CD4-positive, alpha-beta T cell treated with Interleukin-6 at 100 ng/mL for 8 hours (primary cell): ENCODE measurements at places on chromosomes 5 and 9.

- no peak for DNase-seq
Observed at GRCh38 chr9:137408651-137409405, 14.1 kb downstream of the EXD3 start.

DNA sequence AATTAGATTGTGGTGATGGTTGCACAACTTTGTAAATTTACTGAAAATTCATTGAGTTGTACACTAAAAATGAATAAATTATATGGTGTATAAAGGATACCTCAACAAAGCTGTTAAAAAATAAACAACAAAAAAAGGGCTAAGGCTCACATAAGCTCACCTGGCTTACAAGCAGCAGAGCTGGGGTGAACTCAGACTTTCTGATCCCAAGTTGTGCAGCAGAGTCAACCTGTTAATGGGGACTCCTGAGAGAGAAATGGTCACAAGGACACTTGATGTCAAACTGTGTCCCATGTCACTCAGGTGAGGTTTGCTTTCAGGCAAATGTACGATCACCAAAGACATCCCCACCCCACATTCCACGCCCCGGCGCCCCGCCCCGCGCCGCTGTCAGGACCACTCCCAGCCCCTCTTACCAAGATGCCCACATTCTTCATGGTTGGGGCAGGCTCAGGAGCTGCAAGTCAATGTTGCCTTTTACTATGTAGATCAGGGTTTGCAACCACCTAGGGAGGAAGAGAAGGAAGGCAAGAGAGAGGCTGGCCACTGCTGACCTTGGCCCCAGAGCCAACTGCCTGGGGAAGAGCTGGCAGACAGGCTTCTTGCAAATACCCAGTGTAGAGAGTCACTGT is 22.4 kb upstream of the SLC36A1 start:
- no peak for DNase-seq

DNA sequence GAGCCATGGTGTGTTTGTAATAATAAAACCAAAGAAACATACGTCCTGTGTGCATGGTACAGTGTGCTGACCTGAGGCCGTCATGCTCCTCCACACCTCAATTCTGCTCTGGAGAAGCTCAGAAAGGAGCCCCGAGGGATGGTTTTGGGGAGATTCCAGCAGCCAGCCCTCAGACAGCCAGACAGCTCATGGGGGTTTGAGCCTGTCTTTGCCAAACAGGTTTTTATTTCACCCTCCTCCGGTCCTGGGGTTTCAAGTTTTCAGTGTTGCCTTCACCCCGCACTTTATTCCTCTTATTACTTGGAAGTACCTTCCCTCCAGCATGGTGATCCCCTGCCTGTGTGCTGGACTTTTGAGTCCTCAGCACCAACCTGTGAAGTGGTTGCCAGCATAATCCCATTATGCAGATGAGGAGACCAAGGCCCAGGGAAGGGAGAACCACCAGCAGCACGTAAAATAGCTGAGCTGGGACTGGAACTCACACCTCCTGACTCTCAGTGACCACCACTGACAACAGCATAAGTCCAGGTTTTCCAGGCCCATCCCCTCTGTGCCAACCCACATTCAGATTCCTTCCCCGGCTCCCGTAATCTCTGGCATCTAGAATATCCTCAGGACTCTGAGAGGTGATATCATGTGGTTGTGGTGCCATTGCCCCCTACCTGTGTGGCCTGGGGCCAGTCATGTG is 35.1 kb downstream of the TGFBI start:
- no peak for DNase-seq

DNA sequence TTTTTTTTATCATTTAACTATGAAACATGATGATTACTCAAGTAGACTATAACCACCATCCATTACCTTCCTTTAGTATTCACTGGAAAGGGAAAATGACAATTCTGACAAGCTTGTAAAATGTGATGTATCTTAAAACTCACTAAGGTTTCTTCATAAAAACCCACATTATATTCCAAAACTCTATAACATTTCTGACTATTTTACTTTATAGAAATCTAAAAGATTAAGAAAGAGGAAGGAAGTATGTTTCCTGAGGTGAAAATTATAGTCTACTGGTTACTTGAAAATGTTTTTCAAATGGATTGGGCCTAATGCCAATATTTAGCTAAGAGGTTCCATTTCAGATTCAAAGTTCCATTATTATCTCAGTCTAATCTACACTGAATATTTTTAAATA is 1982.2 kb upstream of the C9orf72 start:
- no peak for DNase-seq

DNA sequence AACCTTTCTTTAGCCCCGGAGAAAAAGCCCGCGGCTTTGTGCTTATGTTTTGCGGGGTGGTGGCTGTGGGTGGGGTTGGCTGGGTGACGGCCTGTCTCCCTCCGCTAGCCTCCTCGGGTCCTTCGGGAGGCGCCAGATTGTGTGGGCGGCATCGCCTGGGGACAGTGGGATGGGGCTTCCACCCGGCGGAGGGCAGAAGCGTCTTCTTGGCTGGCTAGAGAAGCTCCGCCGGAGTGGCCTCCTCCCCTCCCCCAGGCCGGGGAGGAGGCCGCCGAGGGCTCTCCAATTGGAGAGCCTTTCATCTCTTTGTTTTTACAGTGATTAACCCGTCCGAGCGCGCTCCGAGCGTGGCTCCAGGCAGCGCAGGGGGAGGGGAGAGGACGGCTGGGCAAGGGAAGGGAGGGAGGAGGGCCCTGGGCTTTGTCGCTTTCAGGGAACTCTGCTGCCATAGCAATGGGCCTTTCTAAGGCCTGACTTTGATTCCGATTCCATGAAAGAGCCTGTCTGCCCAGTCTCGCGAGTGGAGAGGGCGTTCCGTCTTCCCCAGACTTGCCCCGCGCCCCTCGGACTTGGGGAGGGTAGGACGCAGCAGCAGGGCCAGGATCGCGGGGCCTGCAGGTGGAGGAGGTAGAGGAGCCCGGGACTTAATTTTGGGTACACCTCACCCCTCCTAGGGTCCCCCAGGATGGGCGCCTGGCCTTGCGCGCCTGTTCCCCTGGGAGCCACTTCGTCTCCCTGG is 36.7 kb upstream of the TIFAB start:
- DNase-seq = no peak

DNA sequence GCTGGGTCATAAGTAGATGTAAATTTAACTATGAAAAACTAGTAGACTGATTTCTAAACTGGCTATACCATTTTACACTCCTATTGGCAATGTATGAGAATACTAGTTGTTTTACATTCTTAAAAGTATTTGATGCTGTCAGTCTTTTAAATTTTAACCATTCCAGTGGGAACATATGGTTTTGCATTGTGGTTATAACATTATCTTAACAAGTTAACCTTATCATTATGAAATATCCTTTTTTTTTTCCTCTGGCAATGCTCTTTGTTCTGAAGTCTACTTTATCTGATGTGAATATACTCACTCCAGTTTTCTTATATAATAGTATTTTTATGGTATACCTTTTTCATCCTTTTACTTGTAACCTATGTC is 548.9 kb upstream of the CLINT1 start:
- no peak for DNase-seq

- peak; percentile 2 for DNase-seq
Observed at GRCh38 chr5:156835905-156836304, 14.2 kb upstream of the PPP1R2B start.

DNA sequence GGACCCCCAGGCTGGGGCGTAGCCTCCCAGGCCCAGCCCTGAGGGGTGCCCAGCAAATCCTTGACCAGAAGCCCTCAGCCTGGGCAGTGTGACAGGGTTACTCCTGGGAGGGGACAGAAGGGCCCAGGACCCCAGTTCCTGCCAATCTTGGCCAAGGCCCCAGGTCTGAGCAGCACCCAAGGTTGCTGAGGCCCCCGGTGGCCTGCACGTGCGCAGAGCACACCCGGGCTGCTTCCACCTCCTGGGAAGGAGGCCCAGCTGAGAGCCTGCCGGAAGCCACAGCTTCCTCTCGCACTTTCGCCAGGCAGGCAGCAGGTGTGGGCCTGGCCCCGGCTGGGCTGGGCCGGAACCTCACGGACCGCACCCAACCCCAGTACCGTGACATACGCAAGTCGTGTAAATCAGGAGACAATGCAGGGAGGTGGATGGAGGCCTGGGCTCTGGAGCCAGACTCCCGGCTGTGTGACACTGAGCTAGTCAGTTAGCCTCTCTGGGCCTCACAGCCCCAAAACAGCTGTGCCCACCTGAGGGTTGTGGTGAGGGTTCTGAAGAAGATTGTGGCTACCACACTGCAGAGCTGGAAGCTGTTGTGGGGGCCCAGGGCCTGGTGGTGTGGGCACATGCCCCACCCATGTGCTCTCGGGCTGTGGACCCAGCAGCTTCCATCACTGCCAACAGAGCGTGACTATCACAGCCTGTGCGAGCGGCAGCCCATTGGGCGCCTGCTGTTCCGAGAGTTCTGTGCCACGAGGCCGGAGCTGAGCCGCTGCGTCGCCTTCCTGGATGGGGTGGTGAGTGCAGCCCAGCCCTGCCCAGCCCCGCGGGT is 5.1 kb downstream of the GRK6 start:
- peak; percentile 79 for DNase-seq

- peak; percentile 2 for DNase-seq
Observed at GRCh38 chr5:67416133-67416937, 219.7 kb upstream of the CD180 start.

DNA sequence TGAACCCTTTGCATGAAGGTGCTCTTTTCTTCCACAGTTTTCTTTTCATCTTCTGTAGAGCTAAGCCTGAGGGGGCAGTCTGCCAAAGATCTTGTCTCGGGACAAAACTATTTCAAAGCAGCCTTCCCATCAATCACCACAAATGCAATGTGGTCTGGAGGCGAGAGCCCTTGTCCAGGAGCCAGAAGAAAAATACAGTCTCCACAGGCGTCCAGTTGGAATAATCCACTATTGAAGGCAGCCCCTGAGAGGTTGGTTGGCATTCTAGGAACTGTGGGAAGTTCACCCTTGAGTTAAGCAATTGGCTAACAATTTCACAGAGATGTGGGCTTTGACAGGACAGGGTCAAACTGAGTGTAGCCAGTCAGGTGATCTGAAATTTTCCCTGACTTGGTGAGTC is 72.0 kb downstream of the SEMA6A start:
- no peak for DNase-seq

GRCh38 chr5:157506981-157507780 is 47.2 kb downstream of the NIPAL4 start:
- no peak for DNase-seq

DNA sequence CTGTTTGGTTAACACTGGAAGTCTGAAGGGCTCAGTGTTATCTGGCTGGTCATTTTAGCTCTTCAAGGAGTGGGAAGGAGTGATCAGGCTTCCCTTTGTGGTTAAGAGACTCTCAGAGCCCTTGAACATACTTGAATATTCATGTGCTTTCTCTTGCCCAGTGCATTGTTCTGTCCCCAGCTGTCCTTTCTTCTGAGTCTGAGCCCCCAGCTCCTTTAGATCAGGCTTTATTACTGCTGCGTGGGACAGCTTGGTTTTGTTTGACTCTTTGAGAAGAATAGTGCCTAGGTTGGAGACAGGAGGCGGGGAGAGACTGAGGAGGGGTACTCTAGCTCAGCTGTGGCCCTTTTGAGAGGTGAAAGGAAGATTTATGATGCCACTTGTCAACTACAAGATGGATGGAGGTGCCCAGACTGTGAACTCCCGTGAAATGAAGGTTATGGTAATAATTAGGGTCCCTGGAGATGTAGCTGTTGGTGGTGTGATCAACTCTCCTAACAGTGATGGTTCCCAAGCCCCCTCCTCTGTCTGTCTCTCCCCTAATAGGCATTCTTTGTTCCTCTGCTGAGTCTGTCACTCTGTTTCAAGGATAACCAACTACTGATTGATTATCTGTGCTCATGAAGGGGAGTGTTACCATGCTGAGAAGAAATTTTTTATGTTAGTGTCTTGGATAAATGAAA is 83.1 kb upstream of the GLRA1 start:
- DNase-seq = no peak

DNA sequence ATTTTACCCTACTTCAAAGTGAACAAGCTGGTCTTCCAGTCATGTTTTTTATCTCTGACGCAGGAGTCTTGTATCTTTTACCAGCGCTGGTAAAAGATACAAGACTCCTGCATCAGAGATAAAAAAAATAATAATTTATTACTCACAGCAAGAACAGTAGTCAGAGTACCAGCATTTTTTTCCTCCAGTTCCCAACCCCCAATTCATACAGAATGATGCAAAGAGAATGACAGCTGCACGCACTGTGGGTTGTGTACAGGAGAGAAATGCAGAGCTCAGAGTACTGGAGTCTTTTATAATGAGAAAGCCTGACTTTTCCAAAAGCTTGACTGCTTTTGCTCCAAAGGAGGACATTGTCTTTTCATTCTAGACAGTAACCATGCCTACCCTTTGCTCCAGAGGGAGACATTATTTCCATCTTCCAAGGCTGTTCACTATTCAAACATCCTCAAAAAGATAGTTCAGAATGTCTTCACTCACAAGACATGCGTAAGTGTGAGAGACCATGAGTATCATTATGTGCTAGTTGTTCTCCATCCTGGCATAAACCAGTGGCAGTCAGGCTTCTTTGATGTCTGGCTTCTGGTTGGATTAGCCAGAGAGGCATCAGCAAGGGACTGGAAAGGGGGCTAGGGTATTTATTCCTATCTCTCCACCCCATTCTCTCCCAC is 14.3 kb upstream of the RANBP6 start:
- no peak for DNase-seq

DNA sequence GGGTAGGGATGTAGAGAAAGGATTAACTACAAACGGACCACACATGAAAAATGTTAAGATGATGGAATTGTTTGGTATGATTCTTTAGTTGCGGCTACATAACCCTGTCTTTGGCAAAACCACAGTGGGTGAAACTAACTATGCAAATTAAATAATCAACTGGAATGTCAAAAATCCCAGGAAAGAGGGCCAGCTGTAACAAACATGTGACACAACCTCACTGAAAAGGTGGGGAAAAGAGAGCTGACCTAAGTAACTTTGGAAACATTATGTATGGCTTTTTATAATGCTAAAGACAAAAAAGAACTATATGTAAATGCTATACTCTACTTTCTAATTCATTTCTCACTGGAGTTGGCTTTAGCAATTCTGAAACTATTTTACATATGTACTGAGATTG is 252.0 kb downstream of the MRPS30 start:
- DNase-seq = no peak

- no peak for DNase-seq
Observed at GRCh38 chr5:1277331-1277730, 17.5 kb downstream of the TERT start.

- DNase-seq = no peak
Observed at GRCh38 chr5:38582975-38583319, 26.5 kb upstream of the LIFR start.

GRCh38 chr9:129454467-129455067 is 166.3 kb downstream of the C9orf50 start:
- DNase-seq = no peak

DNA sequence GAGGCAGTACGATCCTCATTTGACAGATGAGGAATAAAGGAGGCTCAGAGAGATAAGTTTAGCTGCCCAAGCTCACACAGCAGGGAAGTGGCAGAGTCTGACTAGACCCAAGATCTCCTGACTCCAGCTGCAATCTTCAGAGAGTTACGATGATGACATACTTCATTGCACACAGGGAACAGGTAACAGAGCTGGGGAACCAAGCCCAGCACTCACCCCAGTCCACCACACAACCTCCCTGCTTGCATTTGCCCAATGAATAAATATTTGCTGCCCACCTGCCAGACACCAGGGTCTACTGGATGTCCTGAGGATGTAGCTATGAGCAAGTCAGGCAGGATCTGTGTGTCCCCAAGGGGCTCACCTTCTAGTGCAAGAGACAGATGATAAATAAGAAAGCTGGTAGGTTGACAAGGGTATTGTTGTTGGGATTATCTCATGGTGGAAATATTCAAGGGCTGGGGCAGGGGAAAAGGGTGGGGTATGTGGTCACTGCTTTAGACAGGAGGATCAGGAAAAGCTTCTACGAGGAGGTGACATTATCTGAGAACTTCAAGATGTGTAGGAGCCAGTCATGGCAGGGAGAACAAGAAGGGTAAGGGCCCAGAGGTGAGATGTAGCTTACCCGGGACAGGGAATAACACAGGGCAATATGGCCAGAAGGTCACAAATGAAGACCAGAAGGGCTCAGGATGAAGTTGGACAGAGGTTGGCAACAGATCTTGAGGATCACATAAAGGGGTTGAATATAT is 28.6 kb upstream of the CPEB4 start:
- DNase-seq = no peak
